Cortex of kidney (tissue), 1 donor: ENCODE measurements at places on chromosomes 2 and 18.

DNA sequence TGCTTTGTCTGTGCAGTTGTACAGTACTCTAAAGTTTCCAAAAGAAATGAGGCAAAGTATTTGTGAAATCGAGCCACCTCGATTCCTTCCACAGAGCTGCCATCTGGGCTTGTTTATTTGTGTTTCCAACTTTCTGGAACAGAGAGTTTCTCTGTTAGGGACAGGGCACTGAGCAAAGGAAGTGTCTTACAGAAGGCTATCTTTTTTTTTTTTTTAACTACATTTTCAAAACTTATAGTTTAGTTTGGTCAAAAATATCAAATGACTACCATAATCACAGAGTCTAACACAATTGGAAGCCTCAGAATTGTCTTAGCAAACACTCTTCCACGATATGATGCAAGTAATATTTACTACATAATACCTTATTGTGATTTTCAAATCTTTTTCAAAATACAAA lies 796 bp downstream of the RFTN2 start:
- no peak for DNase-seq

- DNase-seq = no peak
These were observed 61.7 kb downstream of the CTIF start for GRCh38 chr18:48600456-48601090.

DNA sequence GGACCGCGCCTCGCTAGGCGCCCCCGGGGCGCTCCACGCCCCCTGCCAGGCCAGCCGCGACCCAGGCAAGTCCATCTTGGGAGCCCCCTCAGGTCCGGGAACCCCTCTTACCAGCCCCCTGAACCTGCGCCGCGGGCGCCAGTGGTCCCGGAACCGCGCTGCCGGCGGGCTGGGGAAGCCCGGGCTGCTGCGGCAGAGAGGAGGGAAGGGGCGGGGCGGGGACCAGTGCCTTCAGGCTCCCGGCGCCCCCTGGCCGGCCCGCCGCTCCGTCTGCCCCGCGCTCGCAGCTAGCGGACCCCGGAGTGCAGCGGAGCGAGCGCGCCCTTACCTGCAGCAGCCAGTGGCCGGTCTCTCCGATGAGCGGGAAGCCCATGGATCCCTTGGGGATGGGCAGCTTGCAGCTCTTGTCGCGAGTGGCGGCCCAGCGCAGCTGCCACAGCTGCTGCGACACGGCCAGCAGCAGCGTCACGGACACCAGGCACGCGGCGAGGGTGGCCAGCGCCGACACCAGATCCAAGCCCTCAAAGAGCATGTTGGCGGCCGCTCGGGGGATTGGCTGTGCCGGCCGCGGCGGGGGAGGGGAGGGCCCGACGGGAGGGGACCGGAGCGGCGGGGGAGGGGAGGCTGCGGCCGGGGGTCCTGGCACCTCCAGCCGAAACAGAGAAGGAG lies at the start of gene CYP26B1:
Gene CYP26B1, minus strand, starts transcription at position 560 of the 669 bp plus-strand sequence. Its CDS starts 28 bp downstream, at position 532.
- DNase-seq = no peak

DNA sequence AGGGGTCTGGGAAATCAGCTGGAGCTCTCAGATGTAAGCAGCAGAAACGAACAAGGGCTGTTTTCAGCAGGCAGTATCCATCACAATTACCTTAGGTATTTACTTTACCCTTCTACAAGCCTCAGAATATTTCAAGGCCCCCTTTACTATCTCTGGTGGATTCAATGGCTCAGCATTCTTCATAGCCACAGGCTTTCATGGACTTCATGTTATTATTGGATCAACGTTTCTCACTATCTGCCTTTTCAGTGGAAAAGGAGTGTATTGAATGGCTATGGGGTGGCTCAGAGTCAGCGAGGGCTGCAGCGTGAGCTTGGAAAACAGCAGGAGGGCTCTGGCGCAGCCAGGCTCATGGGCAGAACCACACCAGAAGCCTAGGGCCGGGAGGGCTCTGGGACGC lies 16.6 kb upstream of the CHRNA1 start:
- no peak for DNase-seq

DNA sequence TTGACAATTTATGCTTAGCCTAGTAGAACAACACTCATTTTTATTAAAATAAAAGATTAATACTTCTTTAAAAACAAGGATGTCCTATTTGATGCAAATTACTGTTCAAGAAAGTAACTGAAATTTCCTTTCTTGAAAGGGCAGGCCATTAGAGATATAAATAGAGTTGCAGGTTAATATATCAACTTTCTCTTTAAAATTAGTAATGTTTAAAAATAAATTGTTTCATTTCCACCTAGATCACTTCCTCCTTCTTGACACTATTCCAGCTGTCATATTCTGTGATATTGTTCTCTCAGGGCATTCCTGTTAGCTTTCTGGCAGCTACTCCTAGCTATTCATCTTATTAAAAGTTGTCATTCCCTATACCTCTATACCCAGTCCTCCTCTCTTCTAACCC lies 357.9 kb upstream of the NRP2 start:
- DNase-seq = no peak

GRCh38 chr2:54904836-54905235 lies 145.4 kb downstream of the RTN4 start:
- DNase-seq = no peak

- no peak for DNase-seq
These were observed 583.0 kb downstream of the IRS1 start for GRCh38 chr2:226216575-226216974.

DNA sequence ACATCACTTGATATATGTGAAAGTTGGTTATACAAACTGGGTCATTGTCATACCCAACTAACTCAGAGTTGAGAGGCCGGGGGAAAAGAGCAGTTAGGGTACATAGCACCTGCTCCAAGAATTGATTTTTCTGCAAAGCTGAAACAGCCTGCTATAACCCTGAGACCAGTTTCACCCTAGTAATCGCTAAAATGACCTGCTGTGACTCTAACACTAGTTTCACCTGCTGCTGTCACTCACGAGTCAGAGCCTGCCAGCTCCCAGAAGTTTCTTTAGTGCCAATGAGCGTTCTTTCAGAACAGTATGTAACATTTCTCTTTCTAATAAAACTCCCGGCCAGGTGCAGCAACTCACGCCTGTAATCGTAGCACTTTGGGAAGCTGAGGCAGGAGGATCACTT lies 28.0 kb downstream of the SRSF7 start:
- no peak for DNase-seq

DNA sequence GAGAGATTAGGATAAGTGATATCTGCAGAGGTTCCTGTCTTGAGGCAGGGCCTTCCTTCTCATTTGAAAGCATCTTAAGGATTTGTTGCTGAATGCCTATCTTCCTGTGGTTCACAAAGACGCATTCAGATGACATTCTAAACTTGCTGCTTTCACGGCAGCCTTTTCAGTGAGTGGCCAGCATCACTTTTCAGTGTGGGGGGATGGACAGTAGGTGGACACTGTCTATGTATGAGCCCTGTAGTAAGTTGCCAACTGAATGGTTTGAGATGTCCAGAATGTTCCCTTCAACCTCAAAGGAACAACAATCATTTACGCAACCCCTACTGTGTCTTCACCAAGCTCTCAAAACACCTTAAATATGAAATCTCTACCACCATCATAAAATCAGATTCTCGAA lies 46.6 kb downstream of the SETBP1 start:
- DNase-seq = no peak

- no peak for DNase-seq
These were observed 10.7 kb downstream of the KCNJ3 start for GRCh38 chr2:154709215-154709614.

DNA sequence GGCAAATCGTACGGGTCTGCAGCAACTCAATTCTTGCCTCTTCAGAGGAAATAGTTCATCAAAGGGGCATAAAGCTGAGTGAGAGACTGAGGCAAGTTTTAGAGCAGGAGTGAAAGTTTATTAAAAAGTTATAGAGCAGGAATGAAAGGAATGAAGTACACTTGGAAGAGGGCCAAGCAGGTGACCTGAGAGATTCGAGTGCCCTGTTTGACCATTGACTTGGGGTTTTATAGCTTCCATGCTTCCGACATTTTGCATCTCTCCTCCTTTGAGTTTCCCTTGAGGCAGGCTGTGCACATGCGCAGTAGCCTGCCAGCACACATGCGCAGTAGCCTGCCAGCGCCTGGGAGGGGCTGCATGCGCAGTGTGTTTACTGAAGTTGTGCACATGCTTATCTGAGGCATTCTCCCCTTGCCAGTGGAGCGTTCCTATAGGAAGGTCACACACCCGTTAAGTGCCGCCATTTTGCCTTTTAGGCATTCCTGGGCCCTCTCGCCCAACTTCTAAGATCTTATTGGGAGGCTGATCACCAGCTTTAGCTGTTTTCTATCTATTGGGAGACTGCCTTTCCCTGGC lies 265.5 kb upstream of the MGAT5 start:
- no peak for DNase-seq

- DNase-seq = no peak
These were observed 137.5 kb downstream of the NDUFA10 start for GRCh38 chr2:239887604-239888003.
